ENCODE measurements at places on chromosomes 6 and 20. TPM values are rescaled to one million over a fixed set of nuclear protein-coding genes. Genes with fewer than 3 reads are reported as not detected.
A peak's percentile ranks its signal among the peaks of the same experiment; 100 is the strongest.

The CST4 gene
- total RNA-seq: not detected

The MCHR2 gene
- total RNA-seq: not detected

The ARG1 gene
- total RNA-seq: not detected

The SLC16A10 gene
- 8.1 TPM for total RNA-seq

The RAB32 gene
- total RNA-seq: not detected

DNA sequence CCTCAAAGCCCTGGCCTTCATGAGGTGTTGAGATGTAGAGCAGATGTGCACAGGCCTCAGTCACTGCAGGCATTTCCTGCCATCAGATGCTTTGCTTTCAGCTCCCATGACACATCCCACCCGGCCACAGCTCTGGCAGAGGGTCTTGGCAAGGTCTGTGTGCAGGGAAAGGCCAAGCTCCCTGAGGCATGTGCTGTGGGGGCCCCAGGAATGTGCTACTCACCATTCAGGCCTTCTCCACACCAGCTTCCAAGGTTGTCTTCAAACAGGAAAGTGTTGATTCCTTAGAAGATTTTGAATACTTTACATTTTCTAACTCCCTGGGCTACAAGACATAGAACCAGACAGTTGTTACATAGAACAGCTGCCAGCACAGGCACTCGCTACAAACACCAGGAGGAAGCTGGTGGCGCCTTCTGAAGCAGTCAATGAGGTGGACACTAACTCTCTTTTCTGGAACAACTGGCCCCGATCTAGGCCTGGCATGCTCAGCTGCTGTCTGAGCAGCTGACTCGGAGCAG, 27.8 kb downstream of the CASS4 start:
- peak; percentile 38 for DNase-seq

DNA sequence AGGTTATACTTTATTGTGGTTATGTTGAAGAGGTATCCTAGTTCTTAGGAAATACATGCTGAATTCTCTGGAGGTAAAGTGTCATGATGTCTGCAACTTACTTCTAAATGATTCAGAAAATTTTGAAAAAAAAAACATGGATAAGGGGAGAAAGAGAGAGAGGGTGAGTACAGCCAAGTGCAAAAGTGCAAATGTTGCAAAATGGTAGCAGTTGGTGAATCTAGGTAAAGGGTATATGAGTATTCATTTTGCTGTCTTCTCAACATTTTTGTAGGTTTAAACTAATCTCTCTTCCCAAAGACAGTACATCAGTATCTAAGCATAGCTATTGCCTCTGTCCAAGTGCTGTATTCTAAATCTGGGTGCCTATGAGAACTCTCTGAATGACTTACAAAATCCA, 579.4 kb upstream of the CHD6 start:
- no peak for DNase-seq

GRCh38 chr20:17317341-17317740, 90.5 kb downstream of the PCSK2 start:
- no peak for DNase-seq

DNA sequence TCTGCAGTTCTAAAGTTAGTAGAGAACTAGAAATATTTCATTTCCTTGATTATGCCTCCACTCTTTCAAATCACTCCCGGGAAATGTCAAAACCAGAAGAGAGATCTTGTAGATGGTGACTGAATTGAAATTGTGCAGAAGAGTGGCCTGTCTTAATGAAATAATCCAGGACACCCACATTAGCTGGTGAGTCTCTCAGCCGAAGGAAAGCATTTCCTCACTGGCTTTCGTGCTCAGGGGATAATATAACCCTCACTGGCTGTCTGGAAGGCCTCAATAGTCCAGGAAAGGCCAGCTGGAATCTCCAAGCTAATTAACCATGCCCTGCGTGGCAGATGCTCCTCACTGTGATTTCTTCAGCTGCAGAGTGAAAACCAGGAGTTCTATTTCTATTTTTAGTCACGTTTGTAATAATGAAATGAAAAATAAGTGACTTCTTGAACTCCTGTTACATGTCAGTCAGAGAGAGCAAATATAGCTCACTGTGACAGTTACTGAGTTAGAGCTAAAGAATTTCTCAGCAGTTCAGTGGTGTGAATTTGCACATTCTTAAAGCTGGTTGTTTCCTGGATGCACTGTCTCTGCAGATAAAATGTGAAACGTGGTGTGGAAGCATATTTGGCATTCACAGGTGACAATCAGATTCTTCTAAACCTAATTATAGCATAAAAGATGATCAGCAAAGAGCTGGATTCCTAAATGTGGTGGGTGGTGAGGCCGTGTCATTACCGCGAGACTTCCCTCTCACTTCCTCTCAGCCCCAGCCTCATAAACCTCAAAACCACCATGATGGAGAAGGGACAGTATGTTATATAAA, 211.7 kb downstream of the LMBRD1 start:
- peak; percentile 8 for DNase-seq

DNA sequence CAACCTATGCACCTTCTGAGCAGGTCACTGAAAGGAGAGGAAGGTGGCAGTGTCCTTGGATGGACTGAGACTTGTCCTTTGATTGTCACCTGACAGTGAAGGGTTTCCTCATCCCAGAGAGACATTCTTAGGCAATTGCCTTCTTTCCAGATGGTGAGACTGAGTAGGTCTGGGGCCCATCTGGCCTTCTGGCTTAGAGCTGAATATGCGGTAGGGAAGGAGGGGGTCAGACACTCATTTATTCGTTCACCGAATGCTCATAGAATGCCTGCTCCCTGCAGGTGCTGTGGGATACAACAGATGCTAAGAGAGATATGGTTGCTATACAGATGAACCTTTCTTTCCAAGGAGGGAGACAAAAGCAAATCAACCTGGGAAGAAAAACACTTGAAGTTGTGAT, 76.8 kb downstream of the BMP6 start:
- no peak for DNase-seq

DNA sequence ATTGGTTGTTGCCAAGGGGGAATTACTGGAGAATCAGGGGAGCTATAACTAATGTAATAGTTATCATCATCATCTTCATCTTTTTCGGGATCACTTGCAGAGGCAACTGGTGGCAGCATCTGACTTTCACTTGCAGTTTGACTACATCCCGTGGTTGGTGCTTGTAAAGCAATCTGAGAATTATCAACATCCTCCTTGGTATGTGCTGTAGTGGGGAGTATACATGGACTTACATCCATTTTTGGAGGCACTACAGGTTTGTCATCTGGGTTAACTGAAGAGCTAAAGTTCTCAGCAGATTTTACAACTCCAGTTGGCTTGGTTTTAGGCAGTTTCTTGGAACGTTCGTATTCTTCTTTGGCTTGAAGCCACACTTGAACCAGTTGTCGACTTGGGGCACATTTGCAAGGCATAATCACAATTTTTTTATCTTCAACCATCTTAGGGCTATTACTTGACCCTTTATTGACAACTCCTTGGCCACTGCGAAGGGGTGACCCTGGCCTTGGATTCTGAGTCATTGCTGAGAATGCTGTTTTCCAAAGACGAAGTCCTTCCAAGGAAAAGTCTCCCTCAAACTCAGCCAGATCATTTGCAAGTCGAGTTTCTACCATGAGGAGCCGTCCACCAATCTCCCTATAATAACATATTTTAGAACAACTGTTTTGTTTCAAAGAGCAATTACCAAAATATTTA, 115.5 kb downstream of the REV3L start:
- DNase-seq: peak; percentile 32

DNA sequence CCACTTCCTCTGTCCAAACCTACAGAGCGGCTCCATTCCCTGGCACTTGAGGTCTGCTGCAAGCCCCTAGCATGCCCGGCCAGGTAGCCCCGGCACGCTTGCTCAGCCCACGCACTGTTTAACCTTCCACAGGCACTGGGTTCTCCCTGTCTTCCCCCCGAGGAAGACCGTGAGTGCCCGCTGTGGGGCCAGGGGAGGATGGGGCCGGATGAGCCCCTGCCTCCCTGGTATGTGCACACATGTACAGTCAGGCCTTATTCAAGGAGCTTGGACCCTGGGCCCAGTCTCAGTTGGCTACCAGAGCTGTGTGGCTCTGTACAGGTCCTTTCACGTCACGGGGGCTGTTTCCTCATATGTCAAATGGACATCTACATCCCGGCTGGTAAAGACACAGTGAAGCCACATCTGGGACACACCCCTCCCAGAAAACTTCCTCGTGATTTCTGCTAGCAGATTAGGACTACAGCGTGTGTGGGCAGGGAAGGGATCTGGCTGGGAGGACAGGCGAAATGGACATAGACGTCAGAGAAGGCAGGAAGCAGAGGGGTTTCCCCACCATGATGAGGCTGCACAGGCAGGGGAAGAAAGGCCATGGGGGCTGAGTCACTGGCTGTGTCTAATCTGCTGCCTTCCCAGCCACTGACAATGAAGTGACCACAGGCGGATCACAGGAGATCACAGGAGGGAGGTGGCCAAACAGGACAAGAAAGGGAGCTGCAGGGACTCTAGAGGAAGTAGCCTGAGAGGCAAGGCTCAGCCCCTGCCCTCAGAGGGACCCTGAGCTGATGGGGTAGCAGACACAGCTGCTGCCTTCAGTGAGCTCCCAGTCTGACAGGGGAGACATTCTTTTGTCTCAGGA, 62.9 kb downstream of the MRPL14 start:
- peak; percentile 48 for DNase-seq

DNA sequence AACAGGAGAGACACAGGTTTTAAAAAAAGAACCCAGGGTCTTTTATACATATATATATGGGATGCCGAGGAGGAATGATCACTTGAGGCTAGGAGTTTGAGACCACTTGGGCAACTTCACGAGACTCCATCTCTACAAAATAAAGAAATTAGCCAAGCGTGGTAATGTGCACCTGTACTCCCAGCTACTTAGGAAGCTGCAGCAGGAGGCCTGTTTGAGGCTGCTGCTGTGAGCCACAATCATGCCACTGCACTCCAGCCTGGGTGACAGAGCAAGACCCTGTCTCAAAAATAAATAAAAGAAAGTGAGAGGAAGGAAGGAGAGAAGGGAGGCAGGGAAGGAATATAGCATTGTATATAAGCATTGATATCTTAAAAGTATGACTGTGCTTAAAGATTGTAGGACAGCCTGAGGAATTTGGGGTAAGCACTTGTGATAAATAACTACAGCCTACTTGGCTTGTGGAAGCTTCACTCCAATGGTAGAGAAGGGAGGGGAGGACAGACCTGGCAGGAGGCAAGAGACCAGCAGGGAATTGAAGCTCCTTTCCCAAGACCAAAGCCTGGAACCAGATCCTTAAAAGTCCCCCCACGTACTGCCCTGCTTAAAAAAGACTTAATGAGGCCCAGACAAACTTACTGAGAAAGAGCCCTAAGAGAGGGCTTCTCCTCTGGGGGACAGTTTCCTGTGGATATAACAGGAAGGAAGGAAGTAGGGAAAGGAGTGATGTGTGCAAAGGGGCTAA, 2.5 kb upstream of the SNTA1 start:
- no peak for DNase-seq

DNA sequence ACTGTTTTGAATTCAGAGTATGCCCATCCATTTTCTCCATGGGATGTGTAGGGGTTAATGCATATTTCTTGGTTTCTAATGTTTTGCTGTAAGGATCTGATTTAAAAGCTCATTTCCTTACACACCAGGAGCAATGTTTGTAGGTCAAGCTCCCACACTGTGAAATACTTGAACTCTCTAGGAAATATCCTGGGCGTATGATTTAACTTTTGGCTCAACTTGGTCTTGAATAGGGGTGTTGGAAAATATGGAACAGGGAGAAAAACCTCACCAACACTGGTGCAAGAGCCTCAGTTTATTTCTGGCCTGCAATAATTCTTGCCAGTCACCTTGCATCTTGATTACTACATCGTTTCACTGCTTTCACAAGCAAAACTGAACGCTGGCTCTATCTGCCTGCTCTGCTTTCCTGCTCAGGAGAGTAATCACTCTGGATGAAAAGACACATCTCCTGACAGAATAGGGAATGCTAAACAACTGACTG, 25.1 kb upstream of the RFPL4B start:
- DNase-seq: no peak

DNA sequence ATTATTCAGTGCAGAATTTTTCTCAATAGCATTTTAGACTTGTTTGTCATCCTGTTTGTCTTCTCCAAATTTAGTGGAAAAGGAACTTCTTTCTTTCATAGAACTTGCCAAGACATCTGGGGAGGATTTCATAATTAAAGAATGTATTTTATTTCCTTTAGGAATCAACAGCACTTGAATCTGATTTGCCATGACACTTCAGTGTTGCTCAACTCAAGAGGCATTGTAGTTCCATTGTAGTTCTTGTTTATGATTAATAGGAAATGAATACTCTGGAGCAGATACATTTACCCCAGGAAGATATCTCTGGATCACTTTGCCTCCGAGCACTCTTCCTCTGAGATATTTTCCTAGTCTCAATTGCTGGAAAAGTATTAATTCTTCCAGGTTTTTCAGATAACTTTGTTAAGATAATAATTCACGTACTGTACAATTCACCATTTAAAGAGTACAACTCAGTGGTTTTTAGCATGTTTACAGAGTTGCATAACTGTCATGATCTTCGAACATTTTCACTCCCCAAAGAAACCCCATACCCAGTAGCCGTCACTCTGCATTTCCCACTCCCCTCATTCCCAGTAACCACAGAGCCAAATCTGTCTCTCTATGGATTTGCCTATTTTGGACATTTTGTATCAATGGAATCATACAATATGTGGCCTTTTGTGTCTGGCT, 29.7 kb downstream of the AKAP12 start:
- DNase-seq: no peak

GRCh38 chr6:56729719-56730118, 87.0 kb upstream of the DST start:
- DNase-seq: no peak

GRCh38 chr20:6533351-6533750, 234.1 kb upstream of the BMP2 start:
- no peak for DNase-seq

- DNase-seq: peak; percentile 12
These were observed 23.6 kb downstream of the STXBP5 start for GRCh38 chr6:147227770-147228320.

GRCh38 chr6:38730140-38730862, 15.2 kb downstream of the DNAH8 start:
- no peak for DNase-seq

GRCh38 chr6:26064619-26065257, 22.5 kb upstream of the HFE start:
- peak; percentile 56 for DNase-seq

GRCh38 chr20:37475252-37475651, 45.8 kb upstream of the NNAT start:
- no peak for DNase-seq

DNA sequence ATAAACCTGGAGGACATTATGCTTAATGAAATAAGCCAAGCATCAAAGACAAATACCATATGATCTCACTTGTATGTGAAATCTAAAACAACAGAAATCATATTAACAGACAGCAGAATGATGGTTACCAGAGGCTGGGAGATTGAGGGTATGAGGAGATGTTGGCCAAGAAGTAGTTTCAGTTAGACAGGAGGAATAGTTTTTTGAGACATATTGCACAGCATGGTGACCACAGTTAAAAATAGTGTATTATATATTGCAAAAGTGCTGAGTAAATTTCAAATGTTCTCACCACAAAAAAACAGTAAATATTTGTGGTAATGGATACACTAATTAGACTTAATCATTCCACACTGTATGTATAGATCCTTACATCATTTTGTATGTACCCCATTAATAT, 1.8 kb downstream of the GABRR1 start:
- no peak for DNase-seq

- DNase-seq: no peak
These were observed 8.7 kb downstream of the TRIB3 start for GRCh38 chr20:389220-389619.

- no peak for DNase-seq
These were observed 25.9 kb downstream of the PKHD1 start for GRCh38 chr6:52061481-52061880.
